ENCODE measurements at places on chromosomes 2 and 18. TPM values are rescaled to one million over a fixed set of nuclear protein-coding genes. Genes with fewer than 3 reads are reported as not detected.

- H3K4me1 ChIP-seq = no peaks in the 10 kb centered on the region
- no peak overlapping the region for H3K4me3 ChIP-seq
- no peak overlapping the region for H3K27ac ChIP-seq
These were observed 729.2 kb upstream of the DDX18 start for GRCh38 chr2:117085256-117085655.

- H3K4me1 ChIP-seq = peaks cover 9% of the 10 kb centered on the region
- H3K27me3 ChIP-seq = peaks cover 12% of the 10 kb centered on the region
- H3K36me3 ChIP-seq = no peaks in the 10 kb centered on the region
- DNase-seq = no peak
- H3K27ac ChIP-seq = no peak overlapping the region
These were observed 81.7 kb upstream of the TMEM200C start for GRCh38 chr18:5977022-5977421.

DNA sequence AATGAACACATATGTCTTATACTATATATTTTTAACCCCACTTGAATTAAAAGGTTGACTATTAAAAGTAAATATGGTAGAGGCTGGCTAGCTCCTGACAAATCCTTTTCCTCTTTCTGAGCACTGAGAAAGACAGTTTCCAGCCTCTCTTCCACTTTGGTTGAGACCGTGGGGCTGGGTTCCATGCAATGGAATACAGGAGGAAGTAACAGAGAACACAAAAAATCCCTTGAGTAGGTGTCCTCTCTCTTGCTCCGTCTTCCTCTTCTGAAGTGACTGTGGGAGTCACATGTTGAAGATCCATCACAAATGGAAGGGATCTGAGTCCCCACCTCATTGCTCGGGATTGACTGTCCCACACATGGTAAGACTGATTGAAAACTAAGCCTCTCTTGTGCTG lies 36.6 kb upstream of the SIGLEC15 start:
- peaks cover 26% of the 10 kb centered on the region for H3K4me1 ChIP-seq
- no peak overlapping the region for H3K4me3 ChIP-seq
- no peaks in the 10 kb centered on the region for H3K27me3 ChIP-seq
- no peak overlapping the region for H3K27ac ChIP-seq
- no peak for DNase-seq

The TMEM17 gene
- 2.6 TPM for total RNA-seq

GRCh38 chr2:81747481-81748070 lies 1443.0 kb upstream of the LRRTM1 start:
- H3K27me3 ChIP-seq = no peaks in the 10 kb centered on the region
- H3K36me3 ChIP-seq = no peaks in the 10 kb centered on the region
- H3K4me1 ChIP-seq = no peaks in the 10 kb centered on the region
- DNase-seq = no peak

Data from MCF 10A (cell line).